ENCODE measurements at places on chromosomes 4 and X. TPM values are rescaled to one million over a fixed set of nuclear protein-coding genes. Genes with fewer than 3 reads are reported as not detected.
A peak's percentile ranks its signal among the peaks of the same experiment; 100 is the strongest.

GRCh38 chr4:132827522-132827921 is 321.6 kb upstream of the PCDH10 start:
- H3K27ac ChIP-seq: no peak overlapping the region
- no peaks in the 10 kb centered on the region for H3K27me3 ChIP-seq
- no peaks in the 10 kb centered on the region for H3K36me3 ChIP-seq
- no peak for DNase-seq
- no peaks in the 10 kb centered on the region for H3K4me1 ChIP-seq

DNA sequence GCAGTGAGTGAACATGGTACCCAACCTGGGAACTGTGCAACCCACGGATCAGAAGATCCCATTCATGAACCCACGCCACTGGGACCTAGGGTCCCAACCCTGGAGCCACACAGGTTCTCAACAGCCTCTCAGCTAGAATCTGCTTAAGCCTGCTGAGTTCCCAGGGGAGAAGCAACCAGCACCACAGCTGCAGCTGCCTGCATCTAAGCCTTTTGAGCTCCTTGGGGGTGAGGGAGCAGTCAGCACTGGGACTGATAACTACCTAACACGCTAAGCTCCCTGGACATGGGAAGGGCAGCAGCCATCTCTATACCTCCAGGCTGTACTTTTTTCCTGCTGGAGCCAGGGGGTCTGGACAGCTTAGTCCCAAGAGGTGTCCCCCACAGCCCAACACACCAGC is 179.3 kb downstream of the IL15 start:
- no peaks in the 10 kb centered on the region for H3K36me3 ChIP-seq
- no peak overlapping the region for H3K4me3 ChIP-seq
- DNase-seq: no peak
- no peaks in the 10 kb centered on the region for H3K4me1 ChIP-seq
- peaks cover 8% of the 10 kb centered on the region for H3K27me3 ChIP-seq

- no peak overlapping the region for H3K4me3 ChIP-seq
- no peaks in the 10 kb centered on the region for H3K36me3 ChIP-seq
- H3K27ac ChIP-seq: no peak overlapping the region
- H3K4me1 ChIP-seq: no peaks in the 10 kb centered on the region
Measured at GRCh38 chr4:82594456-82594855, 32.7 kb upstream of the TMEM150C start.

DNA sequence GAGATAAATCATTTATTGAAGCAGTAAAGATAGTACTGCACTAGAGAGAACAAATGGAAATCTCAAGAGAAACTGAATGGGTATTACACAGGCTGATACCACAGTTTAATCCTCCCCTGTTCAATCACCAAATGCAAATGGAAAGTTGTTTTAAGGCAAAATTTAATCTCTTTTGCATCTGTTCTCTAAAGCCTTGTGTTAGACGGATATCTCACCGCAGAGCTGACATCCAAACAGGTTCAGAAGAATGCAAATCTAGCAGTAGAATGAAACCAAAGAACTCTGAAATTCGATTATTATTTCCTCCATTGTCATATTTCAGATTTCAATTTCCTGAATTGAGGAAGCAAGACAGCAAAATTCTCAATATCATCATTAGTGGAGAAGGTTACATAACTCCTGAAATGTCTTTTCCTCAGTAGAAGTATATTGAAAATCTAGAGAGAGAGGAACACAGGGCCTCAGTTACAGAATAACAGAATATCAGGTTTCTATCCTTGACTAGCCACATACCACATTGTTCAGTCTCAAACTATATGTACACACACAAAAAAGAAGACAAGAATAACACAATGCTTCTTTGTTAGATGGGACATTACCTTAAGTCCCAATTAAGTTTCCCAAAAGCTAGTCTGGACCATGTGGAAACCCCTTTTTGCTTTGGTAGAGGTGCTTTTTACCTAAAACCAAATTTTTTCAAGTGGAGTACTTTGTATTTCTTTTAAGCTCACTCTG is 94.1 kb upstream of the BANK1 start:
- H3K4me3 ChIP-seq: no peak overlapping the region
- H3K36me3 ChIP-seq: no peaks in the 10 kb centered on the region
- no peak for DNase-seq
- H3K27me3 ChIP-seq: no peaks in the 10 kb centered on the region

DNA sequence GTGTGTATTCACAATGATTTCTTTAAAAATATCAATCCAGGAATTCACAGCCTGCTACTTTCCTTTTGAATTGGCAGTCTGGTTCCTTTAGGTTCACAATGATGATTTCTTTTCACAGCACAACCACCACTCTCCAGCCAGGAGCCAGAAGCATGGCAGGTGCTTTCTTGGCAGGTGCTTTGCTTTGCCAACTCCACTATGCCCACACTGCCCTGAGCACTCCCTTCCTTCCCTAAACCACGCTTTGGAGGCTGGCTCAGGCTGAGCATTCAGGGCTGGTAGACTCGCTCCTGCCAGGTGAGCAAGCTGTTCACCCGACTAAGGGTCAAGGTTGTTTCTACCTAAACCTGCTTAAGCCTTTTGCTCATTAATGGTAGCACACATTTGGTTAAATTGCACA is 184.5 kb downstream of the SH3KBP1 start:
- H3K27me3 ChIP-seq: no peaks in the 10 kb centered on the region
- DNase-seq: no peak
- H3K4me1 ChIP-seq: peaks cover 3% of the 10 kb centered on the region
- peaks cover 23% of the 10 kb centered on the region for H3K36me3 ChIP-seq

DNA sequence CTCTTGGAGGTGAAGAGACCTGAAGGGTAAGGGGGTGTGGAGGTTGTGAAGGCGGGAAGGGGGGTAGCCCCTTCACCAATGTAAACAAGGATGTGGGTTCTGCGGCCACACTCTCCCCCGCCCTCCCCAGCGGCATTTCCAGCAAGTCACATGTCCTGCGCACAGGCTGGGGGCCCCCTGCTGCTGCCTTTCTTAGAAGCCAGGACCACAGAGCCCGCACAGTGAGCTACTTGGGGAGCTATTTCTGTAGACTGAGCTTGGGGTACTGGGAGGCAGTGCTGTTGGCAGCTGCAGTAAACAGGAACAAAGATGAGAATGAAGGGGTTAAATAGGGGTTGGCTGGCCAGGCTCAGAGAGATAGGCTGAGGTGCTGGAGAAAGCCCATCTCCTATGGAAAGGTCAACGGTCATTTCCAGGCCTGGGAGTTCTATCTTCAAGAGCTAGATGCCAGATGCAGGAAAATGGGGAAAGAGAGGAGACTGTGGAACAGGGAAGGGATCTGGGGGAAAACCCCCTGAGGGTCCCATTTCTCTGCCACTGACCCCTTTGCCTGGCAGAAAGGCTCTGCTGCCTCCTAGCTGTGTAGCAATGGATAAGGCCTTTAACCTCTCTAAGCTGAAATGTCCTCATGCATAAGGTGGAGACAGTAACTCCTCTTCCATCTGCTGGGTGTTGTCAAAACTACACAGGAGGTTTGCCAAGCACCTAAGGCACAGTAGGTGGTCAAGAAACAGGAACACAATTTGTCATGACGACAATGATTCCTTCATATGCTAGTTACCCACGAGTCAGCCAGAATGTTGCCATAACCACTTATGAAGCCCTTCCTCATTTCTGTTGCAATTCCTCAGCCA is 18.5 kb upstream of the PIM2 start:
- peak overlapping the region; percentile 98 for H3K27ac ChIP-seq
- DNase-seq: peak; percentile 94
- H3K27me3 ChIP-seq: no peaks in the 10 kb centered on the region
- H3K36me3 ChIP-seq: no peaks in the 10 kb centered on the region

DNA sequence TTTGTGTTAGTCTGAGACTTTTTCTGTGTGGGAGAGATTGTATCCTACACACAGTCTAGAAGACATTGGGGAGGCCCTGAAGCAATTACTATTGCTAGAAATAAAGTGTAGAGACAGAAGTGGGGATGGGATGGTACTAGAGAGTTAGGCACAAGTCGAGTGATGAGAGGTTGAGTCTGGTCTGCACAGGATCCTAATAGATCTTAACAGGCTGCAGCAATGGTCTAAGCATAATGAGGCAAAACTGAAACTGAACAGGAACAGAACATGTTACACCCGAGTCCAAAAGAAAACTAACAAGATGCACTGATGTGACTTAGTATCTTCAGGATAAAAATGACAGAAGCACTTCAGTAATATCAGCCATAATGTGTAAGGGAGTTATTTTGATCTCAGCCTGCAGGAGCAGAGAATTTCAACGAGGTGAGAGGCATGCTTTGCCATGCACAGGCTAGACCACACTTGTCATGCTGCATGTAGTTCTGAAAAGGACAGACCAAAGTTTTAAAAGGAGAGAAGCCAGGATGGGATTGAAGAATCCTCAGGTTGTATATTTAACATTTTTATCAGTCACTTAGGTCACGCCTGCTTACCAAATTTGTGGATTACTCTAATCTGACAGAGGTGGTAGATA is 205.8 kb upstream of the BOD1L1 start:
- H3K4me3 ChIP-seq: no peak overlapping the region
- no peaks in the 10 kb centered on the region for H3K4me1 ChIP-seq
- no peaks in the 10 kb centered on the region for H3K27me3 ChIP-seq
- no peaks in the 10 kb centered on the region for H3K36me3 ChIP-seq
- no peak overlapping the region for H3K27ac ChIP-seq
- DNase-seq: no peak

DNA sequence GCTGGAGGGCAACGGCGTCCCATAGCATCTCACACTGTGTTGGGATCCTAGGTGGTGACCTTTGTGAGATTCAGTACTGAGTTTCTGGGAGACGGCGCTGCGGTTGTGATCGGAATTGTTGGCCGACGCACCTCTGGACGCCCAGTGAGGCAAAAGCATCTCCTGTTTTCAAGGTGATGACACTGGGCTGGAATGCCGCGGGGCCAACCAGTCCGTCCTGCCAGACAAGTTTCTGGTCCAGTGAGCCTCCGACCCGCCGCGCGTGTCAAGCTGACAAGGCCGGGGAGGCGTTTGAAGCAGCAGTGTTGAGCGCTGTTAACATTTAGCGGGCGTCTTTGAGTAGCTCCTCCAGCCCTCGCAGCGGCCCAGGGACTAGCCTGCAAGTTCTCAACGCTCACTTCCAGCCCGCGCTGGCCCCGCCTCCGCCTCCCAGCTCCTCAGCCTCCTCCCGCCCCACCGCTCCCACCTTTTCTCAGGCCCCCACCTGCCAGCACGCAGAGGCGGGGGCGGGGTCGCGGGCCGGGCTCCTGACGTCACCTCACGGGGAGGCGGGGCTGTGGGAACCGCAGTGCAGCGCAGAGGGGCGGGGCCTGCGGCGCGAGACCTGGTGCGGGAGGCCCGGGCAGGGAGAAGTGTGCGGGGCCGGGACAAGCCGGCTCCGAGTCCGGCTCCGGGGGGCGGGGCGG is 482 bp upstream of the CDS1 start:
- H3K27me3 ChIP-seq: peaks cover 12% of the 10 kb centered on the region
- peak overlapping the region; percentile 53 for H3K4me3 ChIP-seq
- peak; percentile 83 for DNase-seq
- peaks cover 14% of the 10 kb centered on the region for H3K4me1 ChIP-seq

DNA sequence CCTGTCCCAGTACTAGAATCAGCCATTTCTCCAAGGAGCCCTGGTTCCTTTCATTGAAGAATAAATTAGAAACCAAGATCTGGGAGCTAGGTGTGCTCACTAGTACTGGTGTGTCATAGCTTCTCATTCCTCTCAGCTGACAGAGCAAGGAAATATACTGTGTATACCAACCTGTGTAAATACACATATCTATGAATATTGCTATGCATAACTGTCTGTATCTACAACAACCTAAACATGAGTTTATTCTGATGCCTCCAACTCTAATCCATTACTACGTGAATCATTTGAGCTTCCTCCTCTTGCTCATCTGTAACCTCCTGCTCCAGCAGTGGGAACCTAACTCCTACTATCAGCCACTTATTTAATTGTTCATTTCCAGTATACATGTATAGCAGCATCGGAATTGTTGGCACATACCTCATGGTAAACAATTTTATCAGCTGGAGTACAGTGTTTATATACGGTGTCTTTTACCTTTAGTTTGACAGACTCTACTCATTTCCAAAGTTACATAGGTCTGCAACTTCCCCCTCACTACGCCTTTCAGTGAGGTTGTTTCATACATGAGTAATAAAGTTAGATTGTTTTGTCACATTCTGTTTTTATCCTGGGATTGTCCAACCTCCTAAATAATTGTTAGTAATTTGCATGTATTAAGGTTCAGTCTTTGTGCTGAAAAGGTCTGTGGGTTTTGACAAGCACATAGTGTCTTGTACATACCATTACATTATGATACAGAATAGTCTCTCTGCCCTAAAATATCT is 7.1 kb upstream of the SCRG1 start:
- H3K27me3 ChIP-seq: no peaks in the 10 kb centered on the region
- H3K4me1 ChIP-seq: no peaks in the 10 kb centered on the region
- H3K27ac ChIP-seq: no peak overlapping the region
- no peak overlapping the region for H3K4me3 ChIP-seq
- no peak for DNase-seq

DNA sequence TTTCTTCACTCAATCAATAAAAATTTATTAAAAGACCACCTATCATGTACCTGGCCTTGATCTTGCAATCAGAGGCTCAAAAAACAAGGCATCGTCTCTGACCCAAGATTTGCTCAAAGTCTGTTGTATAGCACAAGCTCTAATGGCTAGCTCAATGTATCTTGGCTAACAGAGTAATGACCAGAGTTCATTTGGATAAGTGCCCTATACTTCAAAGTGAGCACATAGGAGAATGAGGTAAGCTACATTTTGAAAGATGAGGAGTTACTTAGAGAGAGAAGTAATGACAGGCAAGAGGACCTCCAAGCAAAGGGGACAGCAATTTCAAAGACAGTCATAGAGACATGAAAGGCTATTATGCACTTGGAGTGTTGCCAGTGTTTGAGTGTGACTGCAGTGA is 22.9 kb upstream of the GABRQ start:
- no peaks in the 10 kb centered on the region for H3K27me3 ChIP-seq
- H3K27ac ChIP-seq: no peak overlapping the region
- no peak for DNase-seq
- no peaks in the 10 kb centered on the region for H3K4me1 ChIP-seq

DNA sequence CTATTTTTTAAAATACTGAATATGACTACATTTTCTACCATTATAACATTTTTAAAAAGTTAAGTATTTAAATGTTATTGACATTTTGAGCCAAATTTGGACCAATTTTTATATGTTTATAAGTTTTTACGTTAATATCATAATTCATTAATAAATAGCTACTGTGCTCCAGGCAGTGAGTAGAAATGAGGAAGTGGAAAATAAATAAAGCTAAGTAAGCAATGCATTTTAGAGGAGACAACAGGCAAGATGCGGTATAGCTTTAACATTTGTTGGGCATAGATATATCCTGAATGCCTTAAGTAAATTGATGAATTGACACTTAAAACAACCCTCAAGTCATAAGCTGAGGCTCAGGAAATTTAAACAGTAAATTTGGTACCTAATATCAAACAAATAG is 474.8 kb downstream of the PCDH10 start:
- H3K27ac ChIP-seq: no peak overlapping the region
- no peaks in the 10 kb centered on the region for H3K27me3 ChIP-seq
- no peaks in the 10 kb centered on the region for H3K36me3 ChIP-seq

GRCh38 chrX:93264261-93265002 is 408.9 kb downstream of the NAP1L3 start:
- H3K36me3 ChIP-seq: no peaks in the 10 kb centered on the region
- no peak overlapping the region for H3K4me3 ChIP-seq
- DNase-seq: no peak
- H3K27ac ChIP-seq: no peak overlapping the region
- H3K27me3 ChIP-seq: no peaks in the 10 kb centered on the region
- H3K4me1 ChIP-seq: no peaks in the 10 kb centered on the region

Gene CLCN4
- total RNA-seq: 0.23 TPM

Gene REPS2
- 0.70 TPM for total RNA-seq

Gene CORIN
- total RNA-seq: not detected

Gene CT47B1
- total RNA-seq: not detected

Gene ABCG2
- total RNA-seq: 1.1 TPM

Gene NAP1L5
- total RNA-seq: 2.3 TPM

Gene BEX1
- total RNA-seq: 1.4 TPM

Data from T-cell (primary cell).